MM.1S (cell line): ENCODE measurements at places on chromosomes 3 and 15.

DNA sequence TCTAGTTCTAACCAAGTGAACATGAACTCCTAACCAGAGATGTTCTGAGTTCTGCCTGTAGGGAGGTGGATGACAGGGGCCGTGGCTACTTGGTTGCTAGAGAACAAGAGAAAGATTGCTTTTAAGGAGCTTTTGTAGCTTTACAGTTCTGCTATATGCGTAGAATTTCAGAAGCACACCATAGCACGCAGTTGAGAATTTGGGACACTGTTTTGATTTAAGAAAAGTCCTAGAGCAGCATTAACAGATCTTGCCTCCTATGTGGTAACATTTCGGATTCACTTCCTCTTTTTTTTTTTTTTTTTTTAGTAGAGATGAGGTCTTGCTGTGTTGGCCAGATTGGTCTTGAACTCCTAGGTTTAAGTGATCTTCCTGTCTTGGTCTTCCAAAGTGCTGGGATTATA lies 181.7 kb downstream of the TCF12 start:
- no peak for DNase-seq

DNA sequence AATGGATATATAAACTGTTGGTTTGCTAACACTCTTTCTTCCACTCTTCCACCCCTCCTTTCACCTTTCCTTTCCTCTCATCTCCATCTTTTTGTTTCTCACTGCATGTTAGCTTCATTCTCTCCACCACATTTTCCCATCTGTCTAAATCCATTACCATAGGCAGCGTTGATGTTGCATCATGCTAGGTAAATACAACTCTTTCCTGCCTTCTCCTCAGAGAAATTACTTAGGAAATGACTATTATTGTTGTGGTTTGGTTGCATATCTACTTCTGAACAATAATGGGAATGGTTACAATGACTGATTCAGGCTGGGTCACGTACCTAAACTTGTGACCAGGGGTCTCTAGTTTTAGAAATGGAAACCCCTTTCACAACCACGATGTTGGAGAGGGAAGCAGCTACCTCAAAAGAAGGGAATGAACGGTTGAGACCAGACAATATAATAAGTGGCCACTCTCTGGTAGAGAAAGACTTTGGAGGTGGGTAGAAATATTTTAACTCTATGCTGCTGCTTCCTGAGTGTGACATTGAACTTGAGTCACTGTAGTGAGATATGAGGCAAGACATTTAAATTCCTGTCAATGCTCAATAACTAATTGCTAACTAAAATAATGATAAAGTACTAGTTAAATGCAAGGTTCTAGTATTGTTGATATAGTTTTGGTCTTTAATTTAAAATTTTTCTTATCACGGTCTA lies 314.1 kb upstream of the TGFBR2 start:
- DNase-seq = no peak

- no peak for DNase-seq
These were observed 12.0 kb upstream of the GRIP2 start for GRCh38 chr3:14552041-14552648.

- DNase-seq = no peak
These were observed 58.7 kb upstream of the TIPARP start for GRCh38 chr3:156615592-156616173.

GRCh38 chr3:145812391-145812790 lies 348.6 kb downstream of the PLOD2 start:
- no peak for DNase-seq

DNA sequence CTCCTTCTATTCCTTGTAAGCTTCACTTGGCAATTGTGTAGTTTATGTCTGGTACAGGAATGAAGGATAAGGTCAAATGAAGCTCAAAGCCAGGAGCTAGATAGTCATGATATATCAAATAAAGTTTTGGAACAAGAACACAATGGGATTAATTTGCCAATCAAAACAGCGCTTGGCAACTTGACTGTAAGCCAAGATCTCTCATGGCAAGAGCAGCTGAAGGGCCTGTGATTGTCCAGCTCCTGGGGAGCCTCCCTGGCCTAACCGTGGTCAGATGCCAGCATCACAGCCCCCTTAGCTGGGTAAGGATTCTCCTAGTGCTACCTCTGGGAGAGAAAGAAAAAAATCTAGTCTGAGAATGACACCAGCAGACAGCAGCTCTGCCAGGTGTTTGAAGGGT lies 97.2 kb downstream of the LIPC start:
- no peak for DNase-seq

DNA sequence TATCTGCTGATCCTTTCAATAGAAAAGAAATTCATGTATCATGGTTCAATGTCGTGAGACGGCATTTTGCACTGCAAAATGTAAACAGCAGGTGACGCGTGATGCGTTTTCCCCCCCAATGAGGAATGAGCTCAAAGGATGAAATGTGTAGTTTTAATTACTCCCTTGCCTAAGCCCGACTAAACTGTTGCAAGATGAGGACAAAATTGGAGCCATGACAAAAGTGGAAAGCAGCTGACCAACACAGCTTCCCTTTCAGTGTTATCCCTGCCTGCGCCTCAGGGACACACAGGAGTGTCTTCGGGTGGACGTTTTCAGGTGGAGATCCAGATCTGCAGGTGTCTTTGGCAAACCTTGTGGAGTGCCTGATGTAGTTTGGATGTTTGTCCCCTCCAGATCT lies 92.0 kb downstream of the GABRG3 start:
- no peak for DNase-seq

DNA sequence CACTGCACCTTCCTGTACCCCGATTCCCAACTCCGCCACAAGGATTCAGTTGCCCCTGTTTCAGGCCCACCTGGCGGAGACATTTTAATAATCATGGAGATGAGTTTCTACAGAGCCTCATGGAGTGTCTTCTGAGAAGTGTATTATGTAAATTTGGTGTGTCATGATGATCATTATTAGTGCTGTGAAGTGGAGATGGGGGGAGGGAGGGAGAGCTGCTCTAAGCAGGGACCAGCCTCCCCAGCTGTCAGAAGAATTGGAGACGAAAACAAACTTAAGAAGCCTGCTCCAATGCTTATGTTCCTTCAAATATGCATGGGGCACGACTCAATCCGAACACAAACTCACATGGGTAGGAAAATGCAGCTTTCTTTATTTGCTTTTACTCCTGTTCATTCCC lies 127.8 kb downstream of the EPHB1 start:
- no peak for DNase-seq

- peak; percentile 38 for DNase-seq
These were observed 292.8 kb downstream of the LPP start for GRCh38 chr3:188446766-188447165.

DNA sequence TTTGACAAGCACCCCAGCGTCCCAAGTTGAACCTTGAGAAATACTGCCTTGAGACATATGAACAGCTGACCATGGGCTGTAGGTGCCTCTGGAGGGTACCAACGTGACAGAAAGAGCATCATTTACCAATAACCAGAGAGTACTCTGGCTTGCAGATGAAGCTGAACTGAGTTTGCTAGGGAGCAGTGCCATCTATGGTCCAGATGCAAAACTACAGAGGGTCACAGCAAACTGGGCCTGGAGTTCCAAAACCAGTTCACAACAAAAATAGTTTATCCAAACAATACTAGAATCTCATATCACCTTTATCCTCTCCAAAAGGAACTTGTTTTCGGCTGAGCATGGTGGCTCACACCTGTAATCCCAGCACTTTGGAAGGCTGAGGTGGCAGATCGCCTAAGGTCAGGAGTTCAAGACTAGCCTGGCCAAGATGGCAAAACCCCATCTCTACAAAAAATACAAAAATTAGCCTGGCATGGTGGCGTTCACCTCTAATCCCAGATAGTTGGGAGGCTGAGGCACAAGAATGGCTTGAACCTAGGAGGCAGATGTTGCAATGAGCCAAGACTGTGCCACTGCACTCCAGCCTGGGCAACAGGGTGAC lies 69.3 kb downstream of the CHAC1 start:
- peak; percentile 54 for DNase-seq

- peak; percentile 39 for DNase-seq
These were observed 58.4 kb downstream of the SLC25A26 start for GRCh38 chr3:66279168-66279567.

GRCh38 chr15:49438962-49439631 lies 16.1 kb downstream of the FGF7 start:
- peak; percentile 69 for DNase-seq

- peak; percentile 46 for DNase-seq
These were observed 53.1 kb upstream of the ULK4 start for GRCh38 chr3:42014921-42015533.

GRCh38 chr3:170914690-170915089 lies 6.3 kb upstream of the EIF5A2 start:
- DNase-seq = no peak

DNA sequence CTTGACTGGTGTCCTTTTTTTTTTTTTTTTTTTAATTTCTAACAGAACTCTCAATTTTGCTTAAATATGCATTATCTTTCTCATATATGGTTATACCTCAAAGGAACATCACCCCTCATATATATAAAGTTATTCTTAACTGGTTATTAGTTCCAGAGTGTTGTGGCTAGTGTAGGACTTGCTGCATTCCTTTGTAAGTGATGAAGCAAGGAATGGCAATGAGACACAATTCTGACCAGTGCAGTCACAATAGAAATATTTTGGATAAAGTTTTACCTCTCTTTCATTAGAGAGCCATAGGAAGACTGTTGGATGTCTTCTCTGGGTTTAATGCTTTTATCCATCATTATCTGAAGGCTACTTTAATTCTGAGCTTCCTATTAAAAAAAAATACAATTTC lies 75.5 kb upstream of the CBLB start:
- DNase-seq = no peak

DNA sequence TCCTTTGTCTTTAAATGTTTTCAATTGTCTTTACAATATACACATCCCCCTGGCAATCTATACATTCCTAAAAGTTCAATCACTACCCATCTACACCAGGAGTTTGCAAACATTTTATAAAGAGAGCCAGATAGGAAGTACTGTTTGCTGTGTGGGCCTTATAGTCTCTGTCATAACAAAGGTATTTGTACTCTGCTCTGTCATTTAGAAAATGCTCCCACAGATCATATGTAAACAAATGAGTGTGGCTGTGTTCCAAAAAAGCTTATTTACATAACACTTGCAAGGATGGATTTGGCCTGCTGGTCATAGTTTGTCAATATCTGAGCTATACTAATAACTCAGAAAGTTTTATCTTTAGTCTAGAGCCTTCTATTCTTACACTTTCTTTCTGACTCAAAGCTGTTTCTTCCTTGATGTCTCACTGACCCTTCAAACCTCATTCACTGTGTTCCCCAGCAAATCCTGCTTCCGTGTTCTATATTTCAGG lies 511.9 kb downstream of the GBE1 start:
- DNase-seq = no peak

DNA sequence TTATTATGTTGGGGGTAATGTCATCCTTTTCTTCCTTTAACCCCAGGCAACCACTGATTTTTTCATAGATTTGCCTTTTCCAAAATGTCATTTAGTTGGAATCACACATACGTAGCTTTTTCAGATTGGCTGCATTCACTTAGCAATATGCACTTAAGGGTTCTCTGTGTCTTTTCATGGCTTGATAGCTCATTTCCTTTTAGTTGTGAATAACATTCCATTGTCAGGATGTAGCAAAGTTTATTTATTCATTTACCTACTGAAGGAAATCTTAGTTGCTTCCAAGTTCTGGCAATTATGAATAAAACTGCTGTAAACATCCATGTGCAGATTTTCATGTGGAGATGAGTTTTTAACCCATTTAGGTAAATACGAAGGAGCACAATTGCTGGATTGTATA lies 125.4 kb downstream of the AGBL1 start:
- no peak for DNase-seq

DNA sequence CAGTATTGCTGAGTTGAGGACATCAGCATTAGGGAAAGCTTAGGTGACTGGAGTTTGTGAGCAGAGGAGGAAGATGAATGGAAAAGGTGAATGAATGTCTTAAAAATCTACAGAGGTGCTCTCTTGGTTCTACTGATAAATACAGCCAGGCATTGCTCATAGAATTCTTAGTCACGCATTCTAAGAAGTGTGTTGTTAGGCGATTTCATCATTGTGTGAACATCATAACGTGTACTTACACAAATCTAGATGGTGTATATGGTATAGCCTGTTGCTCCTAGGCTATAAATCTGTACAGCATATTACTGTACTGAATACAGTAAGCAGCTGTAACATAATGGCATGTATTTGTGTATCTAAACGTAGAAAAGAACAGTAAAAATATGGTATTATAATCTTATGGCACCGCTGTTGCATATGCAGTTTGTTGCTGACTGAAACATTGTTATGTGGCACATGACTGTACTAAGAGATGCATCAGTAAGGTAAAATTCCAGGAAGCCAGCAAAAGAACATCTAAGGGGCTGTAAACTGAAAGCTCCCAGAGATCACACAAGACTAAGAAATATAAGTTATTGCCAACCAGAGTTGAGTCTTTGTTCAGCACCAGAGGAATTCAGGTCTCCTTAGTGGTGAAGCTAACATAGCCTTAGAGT lies 42.9 kb upstream of the ASB14 start:
- no peak for DNase-seq

- DNase-seq = no peak
These were observed 172.5 kb downstream of the NTRK3 start for GRCh38 chr15:88083811-88084760.

DNA sequence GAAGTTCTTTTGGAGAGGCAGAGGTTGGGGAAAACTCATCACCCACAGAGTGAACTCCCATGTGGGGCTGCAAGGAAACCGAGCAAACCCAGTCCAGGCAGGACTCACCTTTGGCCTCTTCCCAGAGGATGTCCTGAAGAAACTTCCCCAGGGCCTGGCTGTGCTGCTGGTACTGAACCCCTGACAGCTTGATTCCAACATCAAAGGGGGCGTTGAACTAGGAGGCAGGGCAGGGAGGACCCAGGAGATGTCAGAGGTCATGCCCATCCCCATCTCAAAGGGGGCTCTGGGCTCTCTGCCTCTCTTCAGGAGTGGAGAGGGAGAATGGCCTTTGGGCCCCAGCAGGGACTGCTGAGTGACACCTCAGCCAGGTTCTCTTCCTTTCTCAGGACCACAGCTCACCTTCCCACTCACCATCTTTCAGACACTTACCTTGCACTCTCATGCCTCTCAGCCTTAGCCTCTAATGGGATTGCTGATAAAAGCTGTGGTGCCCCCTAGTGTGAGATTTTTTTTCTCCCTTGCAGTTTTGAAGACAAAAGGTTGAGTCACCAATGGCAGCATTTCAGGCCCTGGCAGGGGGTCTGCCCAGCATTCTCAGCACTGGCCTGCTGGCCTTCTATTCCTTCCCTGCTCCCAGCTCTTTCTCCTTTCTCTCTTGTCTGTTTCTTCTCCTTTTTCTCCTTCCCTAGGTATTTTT lies 6.0 kb downstream of the GHRL start:
- peak; percentile 37 for DNase-seq

DNA sequence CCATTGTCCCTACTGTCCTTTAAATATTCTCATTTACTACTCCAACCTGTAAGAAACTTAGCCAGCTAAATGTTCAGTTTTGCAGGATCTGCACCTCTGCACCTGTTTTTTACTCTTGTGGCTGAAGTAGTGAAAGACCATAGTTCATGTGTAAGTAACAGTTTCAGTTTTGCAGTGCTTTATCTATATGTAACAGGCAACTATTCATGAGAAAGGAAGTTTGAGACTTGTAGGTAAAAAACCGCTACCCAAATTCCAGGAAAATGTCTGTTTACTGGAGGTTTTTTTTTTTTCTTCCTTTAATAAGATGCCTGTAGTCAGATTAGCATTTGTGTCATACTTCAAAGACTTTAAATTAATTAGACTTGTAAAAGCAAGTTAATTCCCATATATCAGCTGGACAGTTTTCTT lies 25.4 kb upstream of the MBNL1 start:
- DNase-seq = peak; percentile 85
